Left hindlimb (tissue), 1 donor: ENCODE measurements at places on chromosomes 5 and 9.

- no peak for DNase-seq
Measured at GRCh38 chr9:36445800-36446361, 45.8 kb upstream of the RNF38 start.

GRCh38 chr5:51977014-51977413 lies 593.8 kb downstream of the ISL1 start:
- DNase-seq, result no peak

DNA sequence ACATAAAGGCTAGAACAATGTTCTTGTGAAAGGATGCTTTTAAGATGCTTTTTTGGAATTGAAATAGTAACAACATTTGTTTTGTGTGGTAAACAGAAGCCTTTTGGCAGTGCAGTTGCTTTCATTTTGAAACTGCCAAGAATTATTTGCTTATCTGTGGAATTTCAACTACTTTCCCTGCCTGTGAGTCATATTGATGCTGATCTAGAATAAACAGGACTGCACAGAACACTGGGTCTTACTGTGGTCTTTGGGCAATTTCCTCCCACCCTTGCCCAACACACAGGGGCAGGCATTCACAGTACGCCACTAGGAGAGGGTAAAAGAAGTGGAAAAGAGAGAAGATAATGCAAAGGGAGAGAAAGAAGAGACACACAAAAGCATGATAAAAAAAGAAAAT lies 483.7 kb downstream of the ELAVL2 start:
- DNase-seq, result no peak

GRCh38 chr5:14417792-14418765 lies 163.5 kb upstream of the OTULINL start:
- DNase-seq, result no peak

DNA sequence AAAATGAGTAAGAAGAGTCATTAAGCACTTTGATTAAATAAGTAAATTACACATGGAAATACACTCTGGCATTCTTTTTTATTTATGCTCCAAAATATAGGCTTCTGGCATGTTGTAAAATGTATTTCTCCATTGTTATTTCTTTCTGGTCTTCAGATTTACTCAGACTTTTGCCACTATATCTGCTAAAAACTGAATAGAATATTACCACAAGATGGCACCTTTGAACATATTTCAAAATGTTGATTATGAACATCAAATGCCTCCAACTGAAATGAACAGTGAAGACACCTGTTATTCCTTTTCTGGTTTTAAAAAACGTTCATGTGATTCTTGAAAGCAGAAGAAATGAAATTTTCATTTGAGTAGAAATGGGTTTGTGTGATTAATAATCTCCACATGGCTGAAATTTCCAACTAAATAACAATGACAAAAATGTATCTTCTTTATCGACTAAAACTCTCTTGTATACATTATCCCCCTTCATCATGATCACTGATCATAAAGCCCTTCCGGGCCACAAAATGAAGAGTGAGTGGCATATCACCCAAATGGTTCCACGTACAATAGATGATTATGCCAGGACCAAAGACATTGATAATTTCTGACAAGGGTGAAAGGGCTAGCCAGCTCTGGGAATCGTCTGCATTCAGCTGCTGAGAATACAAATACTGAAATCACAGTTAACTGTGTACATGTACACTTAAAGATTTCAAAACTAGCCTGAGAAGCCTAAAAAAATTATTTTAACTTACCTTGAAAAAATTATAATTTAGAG lies 23.8 kb downstream of the TYRP1 start:
- no peak for DNase-seq
